ENCODE measurements at places on chromosomes 1 and 21.

DNA sequence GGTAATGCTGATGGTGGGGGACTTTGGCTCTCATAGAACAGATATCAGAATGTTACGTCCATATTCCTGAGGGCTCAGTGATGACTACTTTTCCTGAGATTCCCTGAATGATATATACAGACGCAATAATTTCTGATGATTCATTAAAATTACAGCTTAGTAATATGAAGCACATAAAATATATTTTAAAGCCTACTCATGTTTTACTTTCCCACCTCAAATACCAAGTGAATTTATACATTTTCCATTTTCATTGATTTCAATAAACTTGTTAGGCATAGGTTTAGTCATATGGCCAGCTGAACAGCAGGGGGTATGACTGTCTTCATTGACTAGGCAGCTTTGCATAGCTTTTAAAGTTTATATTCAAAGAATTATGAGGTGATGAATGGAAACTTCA, 26.2 kb upstream of the PDC start:
- no peak for DNase-seq

GRCh38 chr1:237562242-237562823, 328.4 kb downstream of the ZP4 start:
- DNase-seq, result no peak

- no peak for DNase-seq
These were observed 13.2 kb upstream of the BEND5 start for GRCh38 chr1:48789903-48790302.

- DNase-seq, result no peak
These were observed at the start of gene TRIM63 for GRCh38 chr1:26067432-26067911. TRIM63 (minus strand) TSS chr1:26067630; CDS start chr1:26067494, 136 bp downstream.

- no peak for DNase-seq
These were observed at the start of gene ADAMTSL4 for GRCh38 chr1:150548632-150549495. ADAMTSL4 (plus strand) TSS chr1:150549408; CDS start chr1:150552289, 2,881 bp downstream.

GRCh38 chr1:50097021-50097679, 11.6 kb upstream of the ELAVL4 start:
- DNase-seq, result no peak

DNA sequence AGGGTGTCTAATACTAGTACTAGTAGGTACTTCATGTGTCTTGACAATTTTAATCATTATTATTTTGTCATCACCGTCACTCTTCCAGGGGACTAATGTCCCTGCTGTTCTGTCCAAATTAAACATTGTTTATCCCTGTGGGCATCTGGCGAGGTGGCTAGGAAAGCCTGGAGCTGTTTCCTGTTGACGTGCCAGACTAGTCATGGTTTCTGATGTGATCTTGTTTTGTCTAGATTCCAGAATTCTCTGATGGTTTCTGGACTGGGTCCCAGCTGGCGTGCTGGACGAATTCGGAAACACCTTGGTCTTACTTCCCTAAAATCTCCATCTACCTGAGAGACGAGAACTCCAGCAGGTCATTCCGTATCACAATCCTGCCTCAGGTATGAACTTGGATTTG, 66.1 kb upstream of the FAM3B start:
- DNase-seq, result no peak

- DNase-seq, result peak; percentile 12
These were observed 50.2 kb upstream of the TSHB start for GRCh38 chr1:114979278-114979891.

DNA sequence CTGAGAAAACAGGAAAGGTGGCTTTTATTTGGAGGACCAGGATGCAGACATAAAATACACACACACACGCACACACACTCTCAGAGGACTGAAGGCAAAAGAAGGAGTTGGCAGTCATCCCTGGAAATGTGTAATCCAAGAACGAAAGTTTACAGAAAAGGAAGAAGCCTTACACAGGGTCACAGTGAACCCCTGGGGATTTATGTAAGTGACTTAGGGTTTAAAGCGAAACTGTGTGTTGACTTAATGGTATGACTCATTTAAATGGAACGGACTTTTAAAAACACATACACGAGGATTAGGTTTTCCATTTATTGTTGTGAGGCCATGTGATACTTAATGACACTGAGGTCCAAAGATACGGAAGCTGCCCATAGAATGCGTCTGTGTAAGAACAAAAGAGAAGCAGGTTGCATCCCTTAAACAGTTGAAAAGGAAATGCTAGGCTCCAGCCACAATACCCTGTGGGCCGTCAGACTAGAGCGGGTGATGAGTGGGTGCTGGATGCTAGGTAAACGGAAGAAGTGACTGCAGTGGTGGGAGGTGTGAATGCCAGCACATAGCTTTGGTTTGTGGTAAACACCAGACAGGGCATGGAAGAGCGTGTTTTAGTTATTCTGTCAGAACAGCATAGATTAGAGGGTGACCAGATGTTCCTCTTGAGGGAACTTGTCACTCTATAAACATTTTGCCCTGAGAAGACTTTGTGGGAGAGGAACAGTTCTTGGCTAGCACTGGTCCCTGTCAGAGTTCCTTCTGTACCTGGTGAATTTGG, 21.6 kb upstream of the BCL10 start:
- DNase-seq, result peak; percentile 53

GRCh38 chr21:37435120-37435519, 68.5 kb downstream of the DYRK1A start:
- DNase-seq, result peak; percentile 96

DNA sequence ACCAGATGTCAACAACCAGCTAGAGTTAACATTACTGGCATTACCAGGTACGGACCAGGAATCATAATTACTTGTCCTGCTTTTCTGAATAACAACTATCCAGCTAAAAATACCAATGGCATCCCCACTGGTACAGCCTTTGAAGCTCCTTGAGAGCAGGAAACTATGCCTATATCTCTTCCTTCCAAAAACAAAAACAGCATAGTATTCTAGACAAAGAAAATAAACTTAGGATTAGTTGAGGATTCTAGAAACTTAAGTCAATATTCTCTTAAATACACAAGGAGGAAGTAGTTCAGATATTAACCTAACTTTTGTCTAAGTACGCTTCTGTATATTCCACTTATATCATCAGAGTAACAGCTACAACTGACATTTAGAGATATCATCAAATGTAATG, 3.0 kb downstream of the FUBP1 start:
- DNase-seq, result no peak

GRCh38 chr1:169048043-169048442, 58.4 kb upstream of the ATP1B1 start:
- DNase-seq, result no peak

DNA sequence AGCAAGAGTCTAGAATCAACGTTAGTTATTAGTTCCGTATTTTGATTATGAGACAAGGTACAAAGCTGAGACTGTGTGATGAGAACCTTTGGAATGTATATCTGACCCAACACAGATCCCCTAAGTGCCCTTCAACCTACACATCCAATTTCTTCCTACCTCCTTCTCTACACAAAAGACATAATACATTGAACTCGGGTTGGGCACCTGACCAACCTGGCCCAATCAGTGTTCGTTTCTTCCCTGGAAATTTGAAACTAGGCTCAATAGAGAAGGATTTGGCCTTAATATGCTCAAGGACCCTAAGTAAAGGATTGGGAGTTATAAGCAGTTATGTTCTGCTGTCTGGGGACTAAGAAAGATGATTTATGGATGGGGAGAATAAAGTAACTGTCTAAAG, 12.1 kb downstream of the ITSN1 start:
- no peak for DNase-seq

GRCh38 chr21:42974832-42975820, 764 bp downstream of the PKNOX1 start:
- peak; percentile 68 for DNase-seq

- no peak for DNase-seq
These were observed 34.4 kb downstream of the CAPZB start for GRCh38 chr1:19450811-19451515.

GRCh38 chr1:75901371-75901770, 30.8 kb downstream of the ASB17 start:
- DNase-seq, result no peak

DNA sequence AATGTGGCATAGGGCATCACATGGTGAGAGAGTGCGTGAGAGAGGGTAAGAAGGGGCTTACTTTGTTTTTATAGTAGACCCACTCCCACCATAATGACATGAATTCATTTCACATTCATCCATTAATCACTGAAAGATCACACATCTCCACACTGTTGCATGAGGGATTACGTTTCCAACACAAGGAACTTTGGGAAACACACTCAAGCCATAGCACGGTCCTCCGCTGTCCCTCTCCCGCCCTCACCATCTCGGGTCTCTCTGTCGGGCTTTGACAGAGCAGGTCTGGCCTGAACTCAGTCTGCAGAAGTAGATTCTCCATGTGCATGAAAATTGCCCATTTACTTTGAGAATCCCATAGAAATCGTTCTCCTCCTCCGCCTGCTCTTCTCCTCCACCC, 312.2 kb downstream of the MATN1 start:
- DNase-seq, result no peak

- no peak for DNase-seq
These were observed 23.1 kb downstream of the GPR137B start for GRCh38 chr1:236165238-236165981.

- DNase-seq, result no peak
These were observed 10.7 kb downstream of the AK5 start for GRCh38 chr1:77292551-77292950.

- peak; percentile 55 for DNase-seq
These were observed 15.7 kb downstream of the ABCG1 start for GRCh38 chr21:42234464-42235241.

DNA sequence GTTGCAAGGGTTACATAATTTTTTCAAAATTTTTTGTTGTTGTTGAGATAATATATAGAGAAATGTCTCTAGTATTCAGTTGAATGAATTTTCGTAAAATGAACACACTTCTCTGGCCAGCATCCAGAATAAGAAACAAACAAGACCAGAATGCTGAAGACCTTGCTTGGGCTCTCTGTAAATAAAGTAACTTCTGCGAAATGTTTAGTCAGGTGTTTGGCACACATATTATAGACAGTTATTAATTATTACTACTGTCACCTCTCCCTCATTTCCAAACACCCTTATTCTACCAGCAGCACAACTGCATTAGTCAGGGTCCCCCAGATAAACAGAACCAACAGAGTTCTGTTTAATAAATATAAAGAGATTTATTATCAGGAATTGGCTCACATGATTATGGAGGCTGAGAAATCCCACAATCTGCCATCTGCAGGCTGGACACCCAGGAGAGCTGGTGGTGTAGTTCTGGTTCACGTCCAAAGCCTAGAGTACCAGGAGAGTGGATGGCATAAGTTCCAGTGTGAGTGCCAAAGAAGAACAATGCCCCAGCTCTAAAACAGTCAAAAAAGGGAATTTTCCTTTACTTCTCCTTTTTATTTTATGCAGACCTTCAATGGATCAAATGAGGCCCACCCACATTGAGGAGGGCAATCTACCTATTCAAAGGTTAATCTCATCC, 44.1 kb upstream of the KCND3 start:
- DNase-seq, result no peak

DNA sequence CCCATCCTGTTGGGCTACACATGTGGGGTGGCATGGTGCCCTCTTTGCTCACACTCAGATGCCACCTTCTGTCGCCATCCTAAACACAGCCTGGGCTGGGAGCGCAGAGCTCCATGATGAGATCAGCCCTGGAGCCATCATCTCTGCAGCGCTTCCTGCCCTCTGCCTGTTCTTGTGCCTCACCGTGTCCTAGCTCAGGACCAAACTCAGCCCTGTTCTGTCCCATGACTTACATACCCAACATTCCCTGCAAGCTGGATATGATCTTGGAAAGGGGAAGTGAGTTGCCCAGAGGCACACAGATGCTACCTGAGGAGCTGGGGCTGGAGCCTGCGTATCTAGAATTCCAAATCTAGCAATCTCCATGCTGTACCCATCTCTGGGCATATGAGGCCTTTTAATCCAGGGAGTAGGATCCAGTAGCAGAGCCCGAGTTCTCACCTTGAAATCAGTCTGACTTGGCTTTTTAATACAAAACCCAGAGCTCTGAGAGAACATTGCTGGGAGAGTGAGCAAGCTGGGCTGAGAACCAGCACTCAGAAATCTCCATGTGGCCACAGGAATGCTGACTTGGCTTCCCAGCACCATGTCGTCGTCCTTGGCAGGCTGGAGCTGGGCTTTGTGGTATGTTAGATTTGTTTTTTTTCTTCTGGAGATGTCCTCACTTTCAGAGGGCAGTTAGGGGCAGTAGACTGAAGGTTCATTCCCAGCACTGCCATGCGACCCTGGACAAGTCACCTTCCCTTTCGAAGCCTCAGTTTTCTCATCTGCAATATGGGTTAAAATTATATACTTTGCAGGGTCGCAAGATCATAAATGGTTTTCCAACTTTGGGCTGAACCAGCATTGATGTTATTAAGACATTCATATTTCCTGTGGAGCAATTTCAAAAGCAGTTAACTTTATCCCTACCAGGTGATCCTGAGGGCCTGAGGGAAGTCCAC, 2.6 kb downstream of the ALPL start:
- no peak for DNase-seq

DNA sequence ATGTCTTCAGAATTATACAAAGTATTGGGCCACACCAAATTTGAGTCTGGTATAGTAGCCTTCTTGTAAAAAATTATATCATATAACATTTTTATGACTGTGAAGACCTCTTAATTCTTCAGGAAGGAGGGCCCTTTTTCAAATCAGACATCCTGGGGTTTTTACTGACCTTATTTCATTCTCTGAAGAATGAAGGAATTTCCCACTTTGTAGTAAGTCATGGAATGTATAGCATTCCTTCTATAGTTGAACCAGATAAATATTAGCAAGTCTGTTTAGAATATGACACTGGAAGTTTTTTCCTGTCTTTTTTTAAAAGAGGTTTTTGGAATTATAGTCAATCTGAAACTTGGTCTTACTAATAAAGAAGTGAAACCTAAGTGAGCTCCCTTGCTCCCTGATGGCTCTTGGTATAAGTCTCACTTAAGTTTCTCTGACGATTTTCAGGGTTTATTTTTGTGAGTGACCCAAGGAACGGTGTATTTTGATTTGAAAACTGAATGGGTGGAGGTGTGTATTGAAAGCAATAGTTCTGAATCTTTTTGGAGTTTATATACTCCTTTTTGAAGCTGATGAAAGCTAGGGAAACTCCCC, 23.7 kb downstream of the SNX27 start:
- DNase-seq, result no peak

- DNase-seq, result no peak
These were observed 25.0 kb downstream of the CD55 start for GRCh38 chr1:207346513-207346912.

DNA sequence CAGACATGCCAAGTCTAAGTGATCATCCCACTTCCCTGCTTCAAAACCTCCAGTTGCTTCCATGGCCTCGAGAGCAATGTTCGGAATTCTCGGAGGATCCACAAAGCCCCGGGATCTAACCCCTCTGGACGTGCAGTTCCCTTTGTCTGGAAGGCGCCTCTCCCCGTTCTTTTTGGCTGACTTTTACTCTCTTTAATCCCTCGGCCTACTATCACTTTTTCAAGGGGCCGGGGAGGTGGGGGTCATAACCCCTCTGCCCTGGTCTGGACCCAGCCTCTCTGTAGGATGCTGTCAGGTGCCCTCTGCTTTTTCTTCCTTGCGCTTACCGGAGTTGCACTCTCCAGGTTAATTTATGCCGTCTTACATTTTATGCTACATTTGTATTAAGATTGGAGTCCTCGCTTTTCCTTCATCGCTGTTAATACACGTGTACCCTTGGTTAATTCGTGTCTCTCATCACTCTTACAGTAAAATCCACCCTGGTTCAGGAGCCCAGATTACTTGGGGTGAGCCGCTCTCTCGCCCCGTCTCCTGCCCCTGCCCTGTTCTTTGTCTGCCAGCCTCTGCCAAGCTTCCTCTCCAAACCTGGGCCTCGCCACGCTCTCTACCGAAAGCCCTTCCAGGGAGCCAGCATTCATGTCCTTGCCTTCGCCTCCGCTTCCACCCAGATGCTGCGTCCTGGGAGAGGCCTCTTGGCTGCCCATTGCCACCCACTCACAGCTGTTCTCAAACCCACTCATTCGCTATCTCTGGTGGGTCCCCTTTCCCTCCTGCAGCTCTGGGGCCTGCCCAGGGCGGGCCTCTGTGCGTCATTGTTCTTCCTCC, 448.6 kb downstream of the CAMTA1 start:
- DNase-seq, result no peak
